ENCODE measurements at places on chromosomes 13 and 19. TPM values are rescaled to one million over a fixed set of nuclear protein-coding genes. Genes with fewer than 3 reads are reported as not detected.

Gene GAPDHS
- not detected for total RNA-seq

Gene HIPK4
- total RNA-seq, result not detected

Gene TCF3
- total RNA-seq, result 88.1 TPM

Gene S1PR5
- total RNA-seq, result not detected

Gene ZNF443
- 5.0 TPM for total RNA-seq

Data from T-helper 2 cell treated with Interferon-gamma antibody and Interleukin-4, amounts not matched to agents 100 ng/mL and 5 ng/mL, for 36 hours (primary cell).